MCF 10A (cell line): ENCODE measurements at places on chromosomes 3 and 15. TPM values are rescaled to one million over a fixed set of nuclear protein-coding genes. Genes with fewer than 3 reads are reported as not detected.

Gene CLDN18
- not detected in 2 replicates for total RNA-seq

Gene C3orf70
- total RNA-seq = not detected in 2 replicates

Gene CDCP1
- total RNA-seq = 180 and 208 TPM in 2 replicates

Gene GADL1
- not detected in 2 replicates for total RNA-seq

Gene KLF15
- total RNA-seq = 5.3 and 8.3 TPM in 2 replicates

Gene PLAAT1
- total RNA-seq = 0.93 and 1.0 TPM in 2 replicates

Gene GOLGA6L9
- 4.1 and 5.3 TPM in 2 replicates for total RNA-seq

Gene ACVR2B
- 3.6 and 3.8 TPM in 2 replicates for total RNA-seq

Gene GLDN
- not detected in 2 replicates for total RNA-seq

Gene GHRL
- not detected in 2 replicates for total RNA-seq

Gene SLC24A5
- total RNA-seq = not detected in 2 replicates

Gene GALNT15
- 3.0 and 10.2 TPM in 2 replicates for total RNA-seq

Gene AADAC
- not detected in 2 replicates for total RNA-seq

Gene TMEM44
- total RNA-seq = 8.3 and 13.2 TPM in 2 replicates
